ENCODE measurements at places on chromosomes 6 and 20.

DNA sequence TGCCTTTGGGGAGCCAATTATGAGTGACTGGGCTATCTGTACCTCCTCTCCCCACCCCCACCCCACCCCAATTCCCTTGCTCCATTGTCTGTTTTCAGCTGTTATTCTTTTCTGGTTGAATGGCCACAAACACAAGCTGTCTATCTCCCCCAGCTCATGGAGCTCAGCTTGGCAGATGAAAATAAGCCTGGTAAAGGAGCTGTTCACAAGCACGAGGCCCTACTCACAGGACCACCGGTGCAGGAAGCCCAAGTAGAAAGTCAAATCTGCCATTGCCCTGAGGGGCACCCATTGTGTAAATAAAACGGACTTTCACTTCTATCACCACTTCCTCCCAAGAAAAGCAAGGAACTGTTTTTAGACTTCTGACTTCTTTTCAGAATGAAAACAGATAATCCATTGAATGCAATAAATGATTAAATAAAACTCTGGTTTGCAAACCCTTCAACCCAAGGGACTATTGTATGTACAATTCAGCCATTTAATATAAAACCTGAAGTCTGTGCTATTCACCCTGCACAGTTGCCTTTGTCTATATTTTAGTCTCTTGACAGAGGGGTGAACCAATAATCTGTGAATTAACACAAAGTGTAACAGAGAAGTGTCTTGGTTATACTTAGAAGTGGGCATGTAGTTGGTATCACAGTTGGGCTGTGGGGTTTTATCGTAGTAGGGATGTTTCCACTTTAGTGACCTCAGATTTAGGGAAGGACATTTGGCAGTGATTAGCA lies 27.7 kb downstream of the RIPOR2 start:
- no peak for DNase-seq

DNA sequence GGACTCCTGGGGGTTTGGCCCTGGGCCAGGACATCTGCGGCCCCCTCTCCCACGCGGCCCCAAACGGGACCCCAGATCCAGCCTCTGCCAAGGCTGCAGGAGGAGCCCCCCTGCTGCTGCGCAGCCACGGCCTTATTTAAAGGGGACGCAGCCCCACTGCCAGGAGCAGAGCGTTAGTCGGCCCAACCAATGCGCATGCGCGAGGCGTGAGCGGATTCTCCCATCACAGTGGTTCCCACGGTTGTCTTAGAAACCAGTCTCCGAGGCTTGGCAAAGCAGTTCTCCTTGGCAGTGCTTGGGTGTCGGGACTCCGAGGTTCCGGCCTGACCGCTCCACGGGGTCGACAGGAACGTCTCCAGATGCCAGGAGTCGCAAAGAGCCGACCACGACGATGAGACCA lies 288.3 kb upstream of the ZNF337 start:
- DNase-seq: peak; percentile 38

- DNase-seq: no peak
These were observed 6.7 kb upstream of the PDSS2 start for GRCh38 chr6:107466062-107466461.

DNA sequence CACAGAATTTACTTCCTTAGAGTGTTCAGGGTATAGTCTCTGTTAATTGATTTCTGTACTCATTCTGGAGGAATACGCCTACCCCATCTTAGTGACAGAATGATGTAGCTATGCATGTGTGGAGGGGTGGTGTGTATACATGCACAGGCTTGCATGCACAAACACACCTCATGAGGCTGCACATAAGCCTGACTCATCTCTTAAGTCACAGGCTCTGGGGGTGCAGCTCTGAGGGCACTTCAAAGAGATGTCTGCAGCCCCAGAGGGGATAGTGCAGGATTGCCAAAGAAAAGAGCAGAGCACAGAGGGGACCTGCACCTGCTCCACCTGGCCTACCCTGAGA lies 24.6 kb downstream of the TBX18 start:
- DNase-seq: no peak

- no peak for DNase-seq
These were observed at the start of gene C6orf132 for GRCh38 chr6:42142118-42142835. Gene C6orf132 (minus strand): TSS chr6:42142620. CDS start chr6:42142444, 176 bp downstream.

GRCh38 chr6:92700411-92700810 lies 718.9 kb downstream of the EPHA7 start:
- DNase-seq: no peak

DNA sequence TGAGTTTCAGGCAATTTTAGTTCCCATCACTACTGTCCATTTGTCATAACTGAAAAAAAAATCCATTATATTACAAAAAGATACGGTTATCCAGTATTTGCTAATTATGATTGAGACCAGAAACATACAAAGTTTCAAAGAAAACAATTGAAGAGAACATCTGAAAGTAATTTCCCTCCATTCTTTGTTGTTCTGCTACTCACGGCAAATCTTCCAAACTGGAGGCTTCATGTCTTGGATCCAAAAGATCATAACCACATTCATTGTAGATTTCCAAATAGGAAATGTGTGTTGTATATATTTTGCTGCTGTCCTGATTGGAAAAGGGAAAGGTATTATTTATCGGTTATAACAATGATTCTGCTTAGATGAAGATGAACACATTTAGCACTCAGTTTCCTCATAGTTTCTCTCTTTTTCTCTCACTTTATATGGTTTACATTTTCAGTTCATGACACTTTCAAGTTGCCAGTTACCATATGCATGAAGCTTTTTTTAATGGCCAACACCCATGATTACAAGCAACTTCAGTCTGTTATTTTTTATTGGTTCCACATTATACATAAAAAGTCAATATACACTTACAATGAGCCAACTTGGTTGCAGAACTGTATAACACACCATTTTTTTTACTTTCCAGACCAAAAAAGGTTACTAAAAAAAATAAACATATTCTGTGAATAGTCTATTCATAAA lies 90.4 kb downstream of the KIF6 start:
- no peak for DNase-seq
